ENCODE measurements at places on chromosomes 4 and X.

- DNase-seq, result no peak
Measured at GRCh38 chr4:158945529-158946108, 157.3 kb upstream of the RAPGEF2 start.

DNA sequence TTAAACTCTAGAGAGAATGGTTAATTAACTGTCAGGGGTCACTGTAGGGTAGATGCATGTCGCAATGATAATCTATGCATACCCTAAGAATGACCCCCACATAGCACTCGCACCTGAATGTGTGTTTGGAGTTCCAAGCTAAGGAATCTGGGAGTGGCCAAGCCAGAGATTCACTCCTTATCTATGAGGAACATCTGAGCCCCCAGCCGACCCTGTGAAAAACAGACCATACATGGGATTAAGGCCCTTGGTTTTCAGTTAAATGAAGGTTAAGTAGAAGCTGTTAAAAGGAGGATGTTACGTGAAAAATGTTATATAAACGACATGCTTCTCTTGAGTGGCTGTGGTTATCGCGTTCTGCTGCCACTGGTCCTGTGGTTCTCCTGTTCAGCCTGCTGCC is 147.2 kb downstream of the RELL1 start:
- DNase-seq, result no peak

DNA sequence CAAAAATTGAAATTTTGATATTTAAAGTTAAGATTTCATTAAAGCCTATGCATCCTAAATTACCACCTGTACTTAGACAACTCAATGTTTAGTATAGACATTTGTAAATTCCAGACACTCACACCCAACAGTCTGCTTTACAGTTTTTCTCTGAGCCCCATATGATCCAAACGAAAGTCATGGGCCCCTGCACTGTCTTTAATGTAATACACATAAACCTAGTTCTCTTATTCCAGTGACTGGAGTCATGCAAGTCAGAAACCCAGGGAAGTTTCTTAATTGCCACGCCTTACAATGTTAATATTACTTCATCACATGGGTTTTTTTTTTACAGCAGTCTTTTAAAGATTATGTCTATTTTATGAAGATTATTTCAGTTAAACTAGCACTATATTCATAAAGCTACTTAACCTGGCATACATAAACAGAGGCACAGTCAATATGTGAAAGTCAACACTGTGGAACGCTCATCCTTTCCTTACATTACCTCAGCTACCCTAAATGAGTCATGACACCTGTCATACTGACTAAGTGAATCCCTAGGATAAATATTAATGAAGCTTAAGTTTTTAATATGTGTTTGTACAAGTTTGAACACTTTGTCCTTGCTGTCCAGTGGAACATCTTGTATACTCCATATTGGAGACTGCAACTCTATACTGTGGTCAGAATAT is 67.7 kb upstream of the H2AZ1 start:
- DNase-seq, result no peak

DNA sequence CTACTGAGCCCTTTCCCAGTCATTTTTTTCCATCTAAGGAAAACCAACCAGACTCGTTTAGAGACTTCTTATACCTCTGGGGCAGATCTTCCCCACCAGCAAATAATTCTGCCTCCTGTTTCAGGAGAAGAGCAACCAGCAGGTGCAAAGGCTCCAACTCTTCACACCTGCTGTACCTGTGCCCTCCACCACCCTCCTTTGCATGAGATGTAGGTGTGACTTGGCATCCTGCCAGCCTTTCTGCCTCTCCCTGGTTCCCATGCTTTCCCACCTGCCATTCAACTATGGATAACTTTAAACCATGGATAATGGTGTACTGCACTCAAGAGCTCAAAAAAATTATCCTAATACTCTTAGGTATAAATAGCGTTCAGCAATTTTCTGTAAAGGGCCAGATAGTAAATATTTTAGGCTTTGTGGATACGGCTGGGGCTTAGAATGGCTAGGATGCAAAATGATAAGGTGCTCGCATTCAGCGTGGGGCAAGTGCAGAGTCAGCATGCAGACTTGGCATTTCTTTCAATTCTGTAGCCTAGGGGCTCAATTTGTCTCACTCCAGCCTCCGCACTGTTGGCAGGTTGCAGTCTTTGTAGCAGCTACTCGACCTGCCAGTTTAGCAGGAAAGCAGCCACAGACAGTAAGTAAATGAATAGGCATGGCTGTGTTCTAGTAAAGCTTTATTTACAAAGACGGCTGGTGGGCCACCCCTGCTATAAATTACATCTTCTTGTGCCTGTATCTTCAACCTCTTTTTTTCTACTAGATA is 79.8 kb downstream of the HCCS start:
- no peak for DNase-seq

DNA sequence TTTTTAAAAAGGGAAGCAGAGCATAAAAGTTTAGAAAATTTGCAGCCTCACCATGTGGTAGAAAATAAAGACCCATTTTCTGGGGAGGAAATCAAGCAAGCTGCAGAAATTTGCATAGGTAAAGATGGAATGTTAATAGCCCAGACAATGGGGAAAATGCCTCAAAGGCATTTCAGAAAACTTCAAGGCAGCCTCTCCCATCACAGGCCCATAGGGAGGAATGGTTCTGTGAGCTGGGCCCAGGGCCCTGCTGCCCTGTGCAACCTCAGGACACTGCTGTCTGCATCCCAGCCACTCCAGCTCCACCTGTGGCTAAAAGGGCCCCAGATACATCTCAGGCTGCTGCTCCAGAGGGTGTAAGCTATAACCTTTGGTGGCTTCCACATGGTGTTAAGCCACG is 137.9 kb downstream of the INPP4B start:
- DNase-seq, result no peak

DNA sequence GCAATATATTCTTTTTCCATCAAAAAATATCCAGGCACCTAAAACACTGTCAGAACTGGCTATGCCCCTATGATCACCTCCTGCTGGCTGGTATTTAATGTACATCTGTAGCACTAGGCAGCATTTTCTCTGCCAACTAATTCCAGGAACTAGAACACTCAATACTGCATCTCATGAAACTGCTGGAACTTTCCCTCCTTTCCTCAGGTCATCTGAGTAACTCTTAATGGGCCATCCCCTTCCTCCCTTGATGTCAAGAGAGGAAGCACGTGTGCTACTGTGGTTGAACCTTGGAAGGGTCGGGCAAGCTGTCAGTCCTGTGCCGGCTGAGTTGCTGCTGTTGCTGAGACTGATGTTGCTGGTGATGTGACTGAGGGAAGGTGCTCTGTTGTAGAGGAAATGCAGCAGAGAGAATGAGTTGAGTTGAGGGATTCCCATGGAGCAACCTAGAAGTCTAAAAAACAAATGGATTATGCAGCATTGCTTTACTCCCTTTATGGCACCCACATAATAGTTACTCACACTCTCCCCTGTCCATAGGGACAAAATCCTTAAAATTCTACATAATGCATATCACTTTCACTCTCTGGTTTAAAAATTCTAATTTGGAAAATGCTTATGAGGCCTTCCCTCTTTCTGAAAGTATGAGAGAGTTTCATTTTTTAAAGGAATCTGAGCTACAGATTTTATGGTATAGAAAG is 39.5 kb downstream of the TMEM165 start:
- DNase-seq, result no peak

GRCh38 chrX:18692541-18692940 is 14.9 kb upstream of the PPEF1 start:
- no peak for DNase-seq

GRCh38 chrX:121570072-121570841 is 522.8 kb downstream of the GLUD2 start:
- no peak for DNase-seq

Data from osteoblast (primary cell).